ENCODE measurements at places on chromosomes 5 and 9. TPM values are rescaled to one million over a fixed set of nuclear protein-coding genes. Genes with fewer than 3 reads are reported as not detected.

Gene NFIB
- 15.3 TPM for total RNA-seq

DNA sequence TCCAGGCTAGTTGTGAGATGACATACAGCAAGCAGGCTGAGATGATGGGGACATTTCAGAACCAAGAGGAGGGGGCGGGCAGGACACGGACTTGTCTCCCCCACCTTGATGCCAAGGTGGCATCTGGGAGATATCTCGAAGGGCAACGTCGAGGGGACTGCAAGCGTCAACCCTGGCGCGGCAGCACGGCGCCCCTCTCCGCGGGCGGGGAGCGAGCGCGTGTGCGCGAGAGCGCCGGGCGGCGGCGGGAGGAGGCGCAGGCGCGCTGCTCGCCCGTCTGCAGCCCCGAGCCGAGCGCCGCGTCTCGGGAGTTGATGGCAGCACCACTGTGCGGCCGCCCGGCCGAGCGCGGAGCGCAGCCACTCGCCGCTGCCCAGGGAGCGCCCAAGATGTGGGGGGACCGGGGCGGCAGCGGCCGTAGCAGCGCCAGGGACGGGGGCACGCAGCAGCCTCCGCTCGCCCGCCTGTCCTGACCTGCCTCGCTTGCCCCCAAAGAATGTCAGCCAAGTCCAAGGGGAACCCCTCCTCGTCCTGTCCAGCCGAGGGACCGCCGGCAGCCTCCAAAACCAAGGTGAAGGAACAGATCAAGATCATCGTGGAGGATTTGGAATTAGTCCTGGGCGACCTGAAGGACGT lies at the start of gene PRR16:
Gene PRR16 (plus strand): TSS at position 310 of the 636 bp plus-strand sequence.
- DNase-seq = peak; percentile 51

- no peak for DNase-seq
Observed at GRCh38 chr5:121962958-121963357, 1.2 kb downstream of the SRFBP1 start.

GRCh38 chr5:164563370-164563769 lies 1058.0 kb downstream of the MAT2B start:
- no peak for DNase-seq

DNA sequence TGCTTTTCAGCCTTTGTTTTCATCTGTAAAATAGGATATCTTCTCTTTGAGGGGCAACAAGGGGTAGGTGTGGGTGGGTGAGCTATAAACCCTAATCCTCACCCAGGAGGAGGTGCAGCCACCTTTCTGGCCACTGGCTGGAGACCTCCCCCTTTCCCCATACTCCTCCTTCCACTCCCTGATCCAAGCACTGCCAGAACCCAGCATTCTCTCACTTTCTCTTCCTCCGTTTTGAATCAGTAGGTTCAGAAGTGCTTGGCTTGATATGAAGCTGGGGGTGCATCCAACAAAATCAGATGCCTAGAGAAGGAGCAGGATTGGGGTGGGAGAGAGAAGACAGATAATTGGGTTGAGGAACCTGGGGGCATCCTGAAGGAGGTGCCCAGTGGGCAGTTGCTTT lies 6.8 kb upstream of the NSD1 start:
- no peak for DNase-seq

Gene HSPA5
- total RNA-seq = 287 TPM

GRCh38 chr5:119290161-119290569 lies 65.7 kb upstream of the TNFAIP8 start:
- no peak for DNase-seq

DNA sequence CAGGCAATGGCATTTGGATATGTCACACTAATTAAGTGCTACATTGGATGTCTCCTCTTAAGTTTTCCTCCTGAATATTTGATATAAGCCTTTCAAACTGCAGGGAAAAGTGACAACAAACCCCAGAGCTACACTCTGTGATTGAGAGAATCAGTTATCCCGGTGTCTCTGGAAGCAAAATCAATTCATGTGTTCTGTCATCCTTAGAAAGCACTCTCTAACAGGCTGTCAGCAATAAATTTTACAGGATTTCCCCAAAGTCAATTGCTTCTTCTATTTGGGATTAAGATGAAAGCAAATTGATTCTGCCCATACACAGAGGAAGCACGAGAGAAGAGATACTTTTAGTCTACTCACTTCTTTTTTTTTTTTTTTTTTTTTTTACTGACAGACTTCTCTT lies 332.4 kb downstream of the CDH18 start:
- no peak for DNase-seq

Gene GGTA1
- total RNA-seq = not detected

DNA sequence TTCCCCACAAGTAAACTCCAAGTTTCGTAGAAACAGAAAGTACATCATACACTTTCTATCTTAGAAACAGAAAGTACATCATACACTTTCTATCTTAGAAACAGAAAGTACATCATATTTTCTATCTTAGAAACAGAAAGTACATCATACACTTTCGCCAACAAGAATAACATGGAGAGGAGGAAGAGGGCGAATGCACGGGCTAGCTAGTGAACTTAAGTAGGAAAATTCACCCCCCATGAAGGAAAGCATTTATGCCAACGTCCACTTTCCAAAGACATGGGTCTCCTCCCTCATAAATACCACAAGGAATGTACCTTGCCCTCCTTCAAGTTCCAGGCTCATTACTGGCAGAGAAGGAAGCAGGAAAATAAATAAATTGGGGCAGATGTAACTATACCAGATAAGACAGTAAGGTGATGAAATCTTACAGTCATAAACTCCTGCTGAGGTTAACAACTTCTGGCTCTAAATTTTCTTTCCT lies 64.7 kb downstream of the FRMD3 start:
- no peak for DNase-seq

Gene PPP1R26
- 50.2 TPM for total RNA-seq

Gene CTXN3
- not detected for total RNA-seq

DNA sequence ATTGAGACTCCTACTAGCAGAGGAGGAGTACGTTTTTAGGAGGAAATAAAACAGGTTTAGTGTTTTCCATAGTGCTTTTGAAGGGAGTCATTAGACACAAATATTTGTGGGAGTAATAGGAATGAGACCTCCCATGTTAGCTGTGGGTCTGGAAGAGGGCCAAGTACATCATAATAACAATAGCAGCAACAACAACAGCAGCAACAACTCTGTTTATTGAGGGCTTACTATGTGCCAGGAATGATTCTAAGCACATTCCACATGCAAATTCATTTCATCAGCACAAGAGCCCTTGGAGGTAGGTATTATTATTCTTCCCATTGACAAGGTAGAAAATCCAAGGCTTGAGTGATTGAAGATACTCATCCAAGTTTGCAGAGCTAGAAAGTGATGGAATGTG lies 384.2 kb upstream of the RPS23 start:
- DNase-seq = no peak

Gene DOCK8
- 5.7 TPM for total RNA-seq

GRCh38 chr9:134724912-134725604 lies 83.5 kb downstream of the COL5A1 start:
- DNase-seq = no peak

DNA sequence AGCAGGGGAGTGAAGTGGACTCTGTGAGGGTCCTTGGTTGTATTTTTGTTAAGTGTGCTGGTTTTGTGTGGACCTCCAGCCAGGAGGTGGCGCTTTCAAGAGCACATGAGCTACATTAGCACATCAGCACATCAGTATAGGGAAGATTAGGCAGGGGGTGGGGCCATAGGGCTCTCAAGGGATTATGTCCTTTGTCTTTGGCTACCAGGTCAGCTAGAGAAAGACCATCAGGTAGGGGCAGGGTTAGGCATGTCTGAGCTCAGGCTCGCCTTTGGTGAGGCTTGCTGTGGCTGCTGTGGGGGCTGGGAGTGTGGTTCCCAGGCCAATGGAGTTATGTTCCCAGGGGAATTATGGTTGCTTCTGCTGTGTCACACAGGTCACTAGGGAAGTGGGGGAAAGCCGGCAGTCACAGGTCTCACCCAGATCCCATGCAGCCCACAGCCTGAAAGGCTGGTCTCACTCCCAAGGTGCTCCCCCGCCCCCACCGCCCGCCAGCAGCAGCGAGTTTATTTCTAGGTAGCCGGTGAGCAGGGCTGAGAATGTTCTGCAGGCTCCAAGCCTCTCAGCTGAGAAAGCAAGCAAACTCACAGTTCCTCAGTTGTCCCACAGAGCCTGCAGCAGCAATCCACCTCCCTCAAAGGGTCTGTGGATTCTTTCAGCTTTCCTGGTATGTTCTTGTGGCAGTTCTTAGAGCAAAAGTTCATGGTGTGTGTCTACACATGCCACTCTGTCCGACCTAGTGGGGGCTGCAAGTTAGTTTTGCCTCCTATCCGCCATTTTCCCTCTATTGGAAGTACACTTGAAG lies 13.7 kb downstream of the OR1J1 start:
- no peak for DNase-seq

DNA sequence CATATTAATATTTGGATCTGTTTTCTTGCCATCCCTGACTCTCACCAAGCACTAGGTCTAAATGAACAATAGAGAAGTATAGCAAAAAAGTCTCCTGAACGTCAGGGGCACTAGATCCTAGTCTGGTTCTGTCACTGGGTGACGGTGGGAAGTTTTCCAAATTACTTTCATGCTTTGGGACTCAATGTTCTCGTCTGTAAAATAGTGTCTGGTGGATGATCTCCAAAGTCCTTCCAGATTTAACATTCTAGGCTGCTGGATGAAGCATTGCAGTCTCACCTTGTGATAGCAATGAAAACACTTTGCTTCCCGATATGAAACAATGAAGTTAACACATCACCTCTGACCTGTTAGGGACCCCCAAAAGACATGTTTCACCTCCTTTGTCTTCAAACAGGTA lies 199.3 kb downstream of the SEC61B start:
- no peak for DNase-seq

DNA sequence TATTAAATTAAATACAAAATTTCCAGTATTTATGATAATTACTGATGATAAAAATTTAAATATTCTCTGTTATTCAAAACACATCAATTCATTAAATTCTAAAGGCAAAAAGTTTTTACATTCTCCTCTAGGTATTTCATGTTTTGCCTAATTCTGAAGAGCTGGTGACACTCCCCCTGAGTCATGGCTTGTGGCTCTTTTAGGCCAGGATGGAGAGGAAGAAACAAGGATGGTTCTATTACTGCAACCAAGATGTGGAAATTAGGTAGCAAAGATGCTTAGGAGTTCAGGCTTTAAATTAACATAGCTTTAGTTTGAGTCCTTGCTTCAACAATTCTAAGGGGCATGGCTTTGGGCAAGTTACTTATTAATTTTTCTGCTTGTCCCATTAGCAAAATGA lies 1295.8 kb downstream of the EFNA5 start:
- DNase-seq = no peak

DNA sequence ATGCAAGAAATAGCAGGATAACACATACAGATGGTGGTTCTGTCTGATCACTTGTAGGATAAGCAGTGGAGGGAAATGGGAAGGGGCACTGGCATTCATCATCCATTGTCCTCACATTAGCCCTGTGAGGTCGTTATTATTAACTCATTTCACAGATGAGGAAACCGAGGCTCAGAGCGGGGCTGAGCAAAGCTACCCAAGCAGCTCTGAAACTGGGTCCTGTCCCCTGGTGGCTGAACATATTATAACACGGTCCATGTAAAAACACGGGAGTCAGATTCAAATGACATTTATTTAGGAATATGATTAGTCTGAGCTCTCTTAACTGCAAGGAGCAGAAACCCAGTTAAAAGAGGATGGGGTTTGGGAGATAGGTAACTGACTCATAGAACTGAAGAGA lies 43.1 kb downstream of the HRH2 start:
- no peak for DNase-seq

DNA sequence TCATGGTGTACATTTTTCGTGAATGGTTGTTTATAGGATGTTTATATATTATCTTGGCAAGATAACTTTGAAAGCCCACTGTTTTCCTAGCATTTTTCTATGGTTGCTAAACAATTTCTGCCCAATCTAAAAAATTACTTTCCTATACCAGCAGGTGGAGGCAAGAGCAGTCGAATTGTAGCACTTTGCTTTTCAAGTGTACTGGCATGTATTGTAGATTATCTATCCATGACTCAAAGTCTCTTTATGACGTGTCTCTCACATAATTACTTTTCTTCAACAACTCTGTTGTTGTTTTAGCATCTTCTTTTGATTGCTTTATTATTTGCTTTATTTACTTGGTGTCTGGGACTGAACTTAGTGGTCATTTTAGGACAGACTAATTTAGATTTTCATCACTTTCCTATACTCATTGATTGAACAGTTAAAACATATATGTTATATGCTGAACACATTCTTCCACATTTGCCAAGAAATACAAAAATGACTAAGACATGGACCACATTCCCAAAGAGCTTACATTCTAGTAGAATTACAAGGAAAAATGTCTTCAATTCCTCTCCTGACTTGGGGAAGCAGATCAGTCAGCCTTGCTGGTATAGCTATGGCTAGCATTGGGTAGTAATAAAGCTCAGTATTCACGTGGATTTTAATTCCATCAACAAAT lies 20.7 kb downstream of the NLN start:
- no peak for DNase-seq

Gene TMEM215
- total RNA-seq = not detected

DNA sequence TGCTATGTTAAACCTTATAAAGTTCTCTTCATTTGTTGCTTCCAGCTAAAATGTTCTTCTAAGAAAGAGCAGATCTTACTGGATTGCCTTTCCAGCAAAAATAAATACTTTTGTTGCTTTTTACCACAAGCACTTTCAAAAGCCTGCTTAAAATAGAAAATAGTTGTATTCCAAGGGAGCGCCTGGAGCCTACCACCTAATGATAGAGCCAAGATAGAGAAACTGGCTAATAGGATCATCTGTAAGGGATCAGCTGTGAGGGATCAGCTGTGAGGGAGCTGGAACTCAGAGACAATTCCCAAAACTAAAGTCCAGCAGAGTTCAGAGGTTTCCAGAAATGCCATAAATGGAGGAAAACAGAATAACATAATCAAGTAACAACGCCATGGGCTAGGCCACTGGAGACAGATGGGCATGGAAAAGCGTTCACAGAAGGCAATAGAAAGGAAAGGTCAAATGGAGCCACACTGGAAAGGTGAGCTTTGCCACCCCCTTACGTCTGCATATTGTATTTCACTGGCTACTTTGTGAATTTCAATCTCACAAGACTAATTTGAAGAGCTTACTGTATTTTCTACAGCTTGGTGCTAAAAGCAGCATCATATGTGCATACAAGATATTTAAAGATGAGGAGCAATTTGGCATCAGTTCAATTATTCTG lies 140.6 kb upstream of the TLE4 start:
- DNase-seq = no peak

- no peak for DNase-seq
Observed at GRCh38 chr5:158985492-158985891, 114.2 kb downstream of the EBF1 start.

GRCh38 chr9:14156046-14156445 lies 157.9 kb downstream of the NFIB start:
- DNase-seq = no peak

DNA sequence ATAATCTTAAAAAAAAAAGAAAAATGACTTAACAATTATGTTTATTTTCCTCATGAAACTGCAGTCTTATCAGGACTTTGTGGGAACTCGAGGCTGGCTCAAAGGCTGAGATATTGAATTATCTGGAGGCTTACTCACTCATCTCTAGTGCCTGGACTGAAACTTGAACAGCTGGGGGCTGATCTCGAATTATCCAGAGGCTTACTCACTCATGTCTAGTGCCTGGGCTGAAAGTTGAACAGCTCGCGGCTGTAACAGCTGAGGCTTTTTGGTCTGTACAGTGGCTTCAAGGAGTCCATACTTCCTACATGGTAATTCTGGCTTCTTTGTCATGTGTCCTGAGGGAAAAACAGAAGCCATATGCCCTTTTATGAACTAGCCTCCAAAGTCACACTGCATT lies 371.9 kb downstream of the CETN3 start:
- DNase-seq = no peak

GRCh38 chr9:121910491-121911040 lies 182.5 kb downstream of the TTLL11 start:
- no peak for DNase-seq
